ENCODE measurements at places on chromosomes 3 and 15.
A peak's percentile ranks its signal among the peaks of the same experiment; 100 is the strongest.

GRCh38 chr3:128367761-128368160 lies 98.9 kb downstream of the DNAJB8 start:
- peak; percentile 78 for ATAC-seq

- ATAC-seq: peak; percentile 67
Measured at GRCh38 chr15:39685999-39686613, 96.5 kb downstream of the FSIP1 start.

DNA sequence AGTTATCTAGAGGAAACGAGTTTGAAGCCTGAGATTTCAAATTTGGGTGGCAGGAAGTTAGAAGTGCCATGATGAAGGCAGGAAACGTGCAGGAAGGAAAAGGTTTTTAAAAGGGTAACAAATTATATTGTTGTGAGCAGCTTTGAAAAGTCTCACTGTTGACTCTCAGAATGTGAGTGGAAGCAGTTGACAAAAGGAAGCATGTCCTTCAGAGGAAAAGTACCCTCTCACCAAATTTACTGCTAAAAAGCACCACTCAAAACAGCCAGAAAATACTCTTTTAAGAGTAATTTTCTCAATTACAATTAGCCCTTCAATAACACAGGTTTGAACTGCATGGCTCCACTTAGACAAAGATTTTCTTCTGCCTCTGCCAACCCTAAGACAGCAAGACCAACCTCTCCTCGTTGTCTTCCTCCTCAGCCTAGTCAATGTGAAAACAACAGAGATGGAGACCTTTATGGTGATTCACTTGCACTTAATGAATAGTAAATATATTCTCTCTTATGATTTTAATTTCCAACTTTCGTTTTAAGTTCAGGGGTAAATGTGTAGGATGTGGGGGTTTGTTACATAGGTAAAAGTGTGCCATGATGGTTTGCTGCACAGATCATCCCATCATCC lies 117.1 kb upstream of the LIPC start:
- ATAC-seq: no peak

GRCh38 chr15:79897380-79897678 lies 515 bp upstream of the MTHFS start:
- ATAC-seq: no peak

- ATAC-seq: no peak
Measured at GRCh38 chr3:170506556-170506955, 79.3 kb downstream of the SLC7A14 start.

- ATAC-seq: no peak
Measured at GRCh38 chr3:124322309-124322880, 330.5 kb upstream of the ROPN1 start.

- no peak for ATAC-seq
Measured at GRCh38 chr3:49500205-49500731, 30.2 kb downstream of the DAG1 start.

GRCh38 chr3:119315600-119316312 lies 21.6 kb downstream of the ARHGAP31 start:
- ATAC-seq: no peak

GRCh38 chr15:41605566-41605965 lies 46.6 kb downstream of the TYRO3 start:
- ATAC-seq: no peak

GRCh38 chr3:114863848-114864247 lies 283.2 kb downstream of the ZBTB20 start:
- no peak for ATAC-seq

DNA sequence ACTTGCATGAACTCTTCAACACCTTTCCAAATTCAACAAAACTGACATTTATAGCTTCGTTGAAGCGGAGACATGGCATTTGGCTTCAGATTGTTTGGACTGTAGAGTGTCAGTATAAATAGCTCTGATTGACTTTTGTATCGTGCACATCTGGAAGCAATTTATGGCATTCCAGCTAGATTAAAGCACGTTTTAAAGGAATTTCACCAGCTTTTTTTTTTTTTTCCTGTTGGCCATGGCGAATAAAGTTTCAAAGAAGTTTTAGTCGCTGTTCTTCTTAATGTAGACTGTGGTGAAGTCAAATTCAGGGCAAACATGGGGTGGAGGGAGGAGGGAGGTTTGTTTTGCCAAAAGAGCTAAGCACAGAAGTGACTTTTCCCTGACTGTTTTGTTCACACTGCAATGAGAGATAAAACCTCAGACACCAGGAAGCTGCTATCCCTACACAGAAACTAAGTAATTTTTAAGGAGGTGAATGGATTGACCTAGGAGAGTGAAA lies 391.0 kb upstream of the RARB start:
- ATAC-seq: no peak

DNA sequence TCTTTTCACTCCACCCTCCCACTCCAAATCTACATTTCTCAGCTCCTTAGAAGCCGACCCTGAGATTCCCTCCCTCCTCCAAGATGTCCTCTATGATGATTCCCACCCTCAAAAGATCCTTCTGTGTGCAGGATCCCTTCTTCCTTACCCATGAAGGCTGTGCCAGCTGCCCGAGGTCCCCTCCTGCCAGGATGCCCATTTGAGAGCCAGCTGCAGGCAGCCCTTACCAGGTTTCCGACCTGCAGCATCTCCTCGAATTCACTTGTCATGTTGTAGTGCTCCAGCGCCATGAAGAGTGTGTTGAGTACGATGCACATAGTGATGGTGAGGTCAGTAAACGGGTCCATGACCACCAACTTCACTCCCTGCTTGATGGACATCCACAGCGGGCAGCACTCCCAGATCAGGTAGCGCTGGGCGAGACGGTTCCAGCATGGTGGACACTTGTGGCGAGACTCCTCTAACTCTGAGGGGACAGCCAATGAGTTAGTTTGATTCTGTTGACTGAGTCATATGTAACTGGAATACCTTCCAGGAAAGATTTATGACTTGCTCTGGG lies 51.9 kb downstream of the SCN5A start:
- ATAC-seq: no peak

- ATAC-seq: no peak
Measured at GRCh38 chr3:197406266-197406665, 107.9 kb upstream of the DLG1 start.

- no peak for ATAC-seq
Measured at GRCh38 chr3:127428344-127428997, 140.6 kb upstream of the PRR20G start.

- ATAC-seq: peak; percentile 30
Measured at GRCh38 chr15:88012688-88013087, 243.9 kb downstream of the NTRK3 start.

- peak; percentile 15 for ATAC-seq
Measured at GRCh38 chr3:139537361-139537760, 2.2 kb downstream of the RBP1 start.

- peak; percentile 78 for ATAC-seq
Measured at GRCh38 chr3:64109438-64109837, 86.1 kb upstream of the PSMD6 start.

DNA sequence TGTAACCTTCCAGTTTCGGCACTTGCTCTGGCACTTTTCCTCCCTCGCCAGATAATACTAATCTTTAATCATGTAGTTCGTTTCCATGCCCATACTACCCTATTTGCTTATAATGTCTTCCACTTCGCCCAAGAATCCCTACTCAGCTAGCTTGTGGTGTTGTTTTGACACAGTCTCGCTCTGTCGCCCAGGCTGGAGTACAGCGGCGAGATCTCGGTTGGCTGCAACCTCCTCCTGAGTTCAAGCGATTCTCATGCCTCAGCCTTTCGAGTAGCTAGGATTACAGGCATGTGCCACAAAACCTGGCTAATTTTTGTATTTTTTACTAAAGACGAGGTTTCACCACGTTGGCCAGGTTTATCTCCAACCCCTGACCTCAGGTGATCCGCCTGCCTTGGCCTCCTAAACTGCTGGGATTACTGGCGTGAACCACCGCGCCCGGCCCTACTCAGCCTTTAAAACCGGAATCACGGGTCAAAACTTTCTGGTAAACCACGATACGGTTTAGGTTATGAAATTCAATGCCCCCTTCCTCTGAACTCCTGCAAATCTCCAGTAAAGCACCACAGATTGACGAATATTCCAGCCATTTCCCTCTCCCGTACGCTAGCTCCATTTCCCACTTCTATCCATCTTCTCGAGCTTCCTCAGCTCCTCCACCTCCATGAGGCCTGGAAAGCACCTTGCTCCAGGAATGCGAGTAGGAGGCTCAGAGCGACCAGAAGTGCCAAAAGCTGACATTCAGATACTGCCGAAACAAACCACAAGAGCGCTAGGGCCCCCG lies 878 bp upstream of the RAD51 start:
- no peak for ATAC-seq

DNA sequence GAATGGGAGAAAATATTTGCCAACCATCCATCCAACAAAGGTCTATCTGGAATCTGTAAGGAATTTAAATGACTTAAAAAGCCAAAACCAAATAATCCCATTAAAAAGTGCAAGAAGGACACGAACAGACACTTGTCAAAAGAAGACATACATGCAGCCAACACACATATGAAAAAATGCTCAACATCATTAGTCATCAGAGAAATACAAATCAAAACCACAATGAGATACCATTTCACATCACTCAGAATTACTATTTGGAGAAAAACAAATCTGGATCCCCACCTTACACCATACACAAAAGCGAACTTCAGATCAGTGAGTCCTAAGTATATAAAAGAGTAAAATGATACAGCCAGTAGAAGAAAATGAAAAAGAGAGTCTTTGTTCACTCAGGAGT lies 58.6 kb upstream of the MNS1 start:
- no peak for ATAC-seq

- no peak for ATAC-seq
Measured at GRCh38 chr3:17390785-17391184, 351.6 kb downstream of the TBC1D5 start.

GRCh38 chr3:46716461-46717441 lies 918 bp downstream of the PRSS50 start:
- no peak for ATAC-seq

All from motor neuron (in vitro differentiated cells).